Activated naive CD4-positive, alpha-beta T cell treated with anti-CD3 and anti-CD28 coated beads, Interleukin-2, amount 10 ng/mL, durations not matched to agents 7 days and 5 days (primary cell): ENCODE measurements at places on chromosomes 13 and 19.

DNA sequence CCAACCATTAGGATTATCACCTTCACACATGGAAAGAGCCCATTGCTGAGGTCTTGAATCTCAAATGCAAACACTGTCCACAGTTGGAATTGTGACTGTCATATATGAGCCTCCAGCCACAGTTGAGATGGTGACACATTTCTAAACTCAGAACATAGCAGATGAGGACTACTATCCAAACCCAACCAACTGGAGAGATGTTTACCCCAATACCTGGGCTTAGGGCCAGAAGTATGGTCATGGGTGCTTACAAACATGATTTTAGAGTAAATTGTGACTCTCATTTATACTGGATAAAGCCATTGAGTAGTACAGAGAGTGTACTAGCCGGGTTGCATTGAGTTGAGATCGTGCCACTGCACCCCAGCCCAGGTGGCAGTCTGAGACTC, 14.0 kb upstream of the ZNF681 start:
- no peak for DNase-seq

GRCh38 chr13:98307463-98308085, 130.5 kb upstream of the RNF113B start:
- DNase-seq = no peak

- no peak for DNase-seq
Measured at GRCh38 chr13:26017932-26018665, 33.7 kb downstream of the SHISA2 start.

DNA sequence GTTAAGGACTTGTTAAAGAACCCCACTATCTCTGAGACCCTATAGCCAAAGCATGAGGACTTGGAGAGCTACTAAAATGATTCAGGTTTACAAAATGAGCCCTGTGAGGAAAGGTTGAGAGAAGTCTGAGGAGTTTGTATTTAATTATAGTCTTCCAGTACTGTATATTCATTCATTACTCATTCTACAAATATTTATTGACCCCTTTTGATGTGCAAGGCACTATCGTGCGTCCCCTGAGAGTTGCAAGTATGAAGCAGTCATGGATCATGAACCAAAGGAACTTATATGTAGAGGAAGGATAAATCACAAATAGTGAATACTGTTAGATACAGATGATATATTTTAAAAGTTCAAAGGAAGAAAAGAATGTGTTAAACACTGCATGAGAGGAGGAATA, 84.4 kb downstream of the DNAJC15 start:
- no peak for DNase-seq

DNA sequence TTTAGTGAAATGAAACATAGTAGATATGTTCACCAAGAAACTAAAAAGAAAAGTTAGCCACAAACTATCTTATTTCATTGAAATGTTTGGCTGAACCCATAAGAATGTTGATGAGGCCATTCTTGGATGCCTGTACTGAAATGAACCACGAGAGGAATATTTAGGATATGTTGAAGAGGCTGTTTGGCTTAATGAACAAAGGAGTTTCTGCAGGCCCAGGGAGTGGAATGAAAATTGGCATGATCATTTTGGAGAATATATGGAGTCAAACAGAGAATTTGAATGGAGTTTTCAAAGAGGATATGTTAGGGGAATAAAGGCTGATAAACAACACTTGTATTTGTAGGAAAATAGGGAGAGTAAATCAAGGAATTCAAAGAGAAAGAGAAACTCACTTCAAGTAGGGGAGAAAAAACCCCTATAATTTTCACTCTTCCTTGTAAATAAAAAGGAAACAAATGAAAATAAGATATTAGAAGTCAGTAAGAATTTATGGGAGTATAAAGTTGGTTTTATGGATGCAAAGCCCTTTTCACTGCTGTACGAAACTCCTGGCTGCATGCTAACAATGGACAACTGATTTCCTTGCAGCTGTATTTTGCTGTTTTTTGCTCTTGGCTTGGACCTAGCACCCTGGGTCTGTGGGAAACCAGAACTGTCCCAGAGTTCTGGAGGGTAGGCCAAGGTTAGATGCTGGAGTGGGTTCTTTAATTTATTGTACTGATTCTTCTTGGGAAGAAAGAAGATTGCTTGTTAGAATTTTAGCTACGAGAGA, 36.5 kb downstream of the KL start:
- no peak for DNase-seq
